Activated T-helper 17 cell treated with anti-CD3 and anti-CD28 coated beads, Interleukin-2, amount 50 U/mL, for 72 hours (primary cell): ENCODE measurements at places on chromosomes 2 and 18. TPM values are rescaled to one million over a fixed set of nuclear protein-coding genes. Genes with fewer than 3 reads are reported as not detected.
A peak's percentile ranks its signal among the peaks of the same experiment; 100 is the strongest.

GRCh38 chr2:231677632-231678104, 30.7 kb upstream of the PTMA start:
- peak; percentile 69 for ATAC-seq

DNA sequence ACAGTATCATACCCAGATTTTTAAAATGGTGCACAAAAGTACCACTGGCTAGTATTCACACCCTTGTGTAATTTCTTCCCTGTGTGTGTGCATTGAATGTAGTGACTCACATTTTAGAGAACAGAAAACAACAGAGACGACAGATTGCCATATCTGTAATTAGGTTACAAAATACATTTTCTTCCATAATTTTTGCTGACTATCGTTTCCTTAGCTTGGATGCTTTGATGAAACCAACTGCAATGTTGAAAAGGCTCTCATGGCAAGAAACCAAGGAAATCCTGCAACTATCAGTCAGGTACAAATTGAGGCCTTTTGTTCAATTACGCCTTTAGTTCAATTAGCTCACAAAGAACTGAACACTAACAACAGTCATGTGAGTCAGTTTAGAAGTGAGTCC, 484.4 kb downstream of the ZNF804A start:
- no peak for ATAC-seq

- no peak for ATAC-seq
These were observed 40.5 kb downstream of the UPP2 start for GRCh38 chr2:158142165-158142564.

DNA sequence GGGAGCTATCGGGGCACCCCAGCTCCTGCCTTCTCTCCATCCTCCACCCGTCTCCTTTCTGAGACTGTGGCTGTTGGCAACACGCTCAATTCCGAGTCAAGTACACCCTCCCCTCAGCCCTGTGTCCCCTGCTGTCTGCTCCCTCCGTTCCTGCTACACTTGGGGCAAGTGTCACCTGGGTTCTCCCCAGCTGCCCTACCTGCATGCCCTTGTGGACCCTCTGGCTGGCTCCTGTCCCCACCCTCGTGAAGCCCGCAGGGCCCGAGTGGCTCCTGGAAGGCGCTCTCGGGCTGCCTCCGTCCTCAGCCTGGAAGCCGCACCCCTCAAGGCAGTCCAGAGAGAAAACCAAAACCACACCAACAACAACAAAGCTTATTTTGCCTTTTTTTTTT, 33.9 kb downstream of the PDIA6 start:
- ATAC-seq = no peak

- no peak for ATAC-seq
These were observed 51.0 kb upstream of the NXPH2 start for GRCh38 chr2:138831154-138831553.

GRCh38 chr2:179917272-179917671, 55.9 kb upstream of the ZNF385B start:
- no peak for ATAC-seq

The SPHKAP gene
- total RNA-seq = not detected

DNA sequence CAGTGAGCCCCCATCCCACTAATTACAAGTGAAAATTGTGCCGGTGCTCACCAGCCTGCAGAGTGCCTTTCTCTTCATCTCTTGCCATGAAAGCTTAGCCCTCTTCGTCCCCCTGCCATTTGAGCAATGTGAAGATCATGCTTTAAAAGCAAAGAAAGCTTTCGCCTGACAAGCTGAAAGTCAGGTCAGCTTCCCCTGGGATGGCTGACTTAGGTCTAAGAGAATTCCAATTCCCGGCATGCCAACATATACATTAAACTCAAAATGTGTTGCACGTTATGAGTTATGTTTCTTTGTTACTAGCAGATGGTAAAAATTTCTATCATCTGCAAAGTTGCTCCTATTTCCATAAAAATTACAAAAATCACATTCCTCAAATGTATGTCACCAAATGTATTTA, 129.8 kb downstream of the AFF3 start:
- ATAC-seq = no peak

The POTEC gene
- total RNA-seq = not detected

- ATAC-seq = no peak
These were observed 111.2 kb downstream of the FARSB start for GRCh38 chr2:222544661-222545060.

The LYPD6B gene
- not detected for total RNA-seq

DNA sequence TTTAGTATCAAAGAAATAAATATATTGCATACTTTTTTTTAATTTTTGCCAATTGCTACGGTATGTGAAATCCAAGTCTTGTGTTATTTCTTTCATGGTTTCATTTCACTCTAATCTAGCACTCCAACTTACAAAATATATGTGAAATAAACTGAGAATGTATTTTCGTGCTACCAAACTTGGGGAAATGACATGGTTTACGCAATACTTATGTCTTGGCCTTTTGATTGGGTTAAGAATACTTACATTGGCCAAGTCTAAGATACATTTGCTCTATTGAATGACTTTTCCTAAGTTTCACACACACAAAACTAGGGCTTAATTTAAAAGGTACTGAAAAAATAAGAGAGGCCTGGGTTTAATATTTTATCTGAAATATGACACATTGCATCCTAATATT, 80.5 kb downstream of the VRK2 start:
- ATAC-seq = no peak

DNA sequence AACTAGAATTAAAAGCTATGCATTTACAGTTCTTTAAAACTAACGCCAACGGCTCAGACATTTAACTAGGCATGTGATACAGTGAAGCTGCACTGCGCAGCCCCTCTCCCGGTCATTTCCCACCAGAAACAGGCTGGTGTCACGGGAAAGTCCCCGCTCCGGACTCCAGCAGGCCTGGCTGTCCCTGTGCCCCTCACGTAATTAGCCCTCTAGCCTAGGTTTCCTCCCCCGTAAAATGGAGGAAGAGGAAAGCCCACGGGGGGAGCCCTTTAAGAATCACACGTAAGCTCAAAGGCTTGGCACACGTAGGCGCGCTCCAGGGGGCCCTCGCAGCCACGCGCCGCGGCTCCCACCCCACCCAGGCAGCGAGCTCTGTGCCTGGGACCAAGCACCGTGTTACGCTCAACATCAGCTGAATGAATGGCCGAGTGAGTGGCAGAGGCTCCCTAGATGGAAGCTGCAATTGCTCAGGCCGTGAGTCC, 48.0 kb downstream of the KCNIP3 start:
- ATAC-seq = peak; percentile 18

The MREG gene
- total RNA-seq = 7.5 TPM

The MYCN gene
- not detected for total RNA-seq

GRCh38 chr2:85511008-85511811, 27.8 kb upstream of the MAT2A start:
- ATAC-seq = no peak

DNA sequence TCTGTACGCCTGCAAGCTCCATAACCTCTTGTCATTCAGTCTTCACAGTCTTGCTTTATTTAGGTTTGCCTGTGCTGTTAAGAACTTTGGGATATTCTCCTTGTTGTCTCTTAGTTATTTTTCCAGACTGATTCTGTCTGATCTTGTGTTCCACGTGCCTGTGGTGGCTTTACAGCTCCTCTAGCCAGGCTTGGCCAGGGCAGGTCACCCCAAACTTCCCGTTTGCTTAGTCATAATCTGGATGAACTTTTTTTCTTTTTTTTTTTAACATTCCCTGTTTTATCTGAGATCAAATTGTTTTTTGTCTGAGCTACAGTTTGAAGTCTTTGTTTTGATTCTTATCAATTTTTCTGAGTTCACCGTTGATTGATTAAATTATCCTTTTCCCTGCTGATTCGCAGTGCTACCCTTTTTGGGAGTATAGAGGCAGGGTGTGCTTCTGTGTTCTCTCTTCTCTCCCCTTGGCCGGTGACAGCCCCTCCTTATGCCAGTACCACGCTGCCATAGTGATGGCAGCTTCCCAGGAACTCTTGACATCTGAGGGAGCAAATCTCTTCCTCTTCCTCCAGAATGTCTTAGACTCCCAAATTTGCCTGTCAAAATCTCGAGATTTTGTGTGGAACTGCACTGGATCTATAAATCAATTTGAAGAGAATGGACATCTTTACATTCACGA, 2.5 kb downstream of the SP100 start:
- ATAC-seq = no peak

The GALM gene
- total RNA-seq = 123 TPM

DNA sequence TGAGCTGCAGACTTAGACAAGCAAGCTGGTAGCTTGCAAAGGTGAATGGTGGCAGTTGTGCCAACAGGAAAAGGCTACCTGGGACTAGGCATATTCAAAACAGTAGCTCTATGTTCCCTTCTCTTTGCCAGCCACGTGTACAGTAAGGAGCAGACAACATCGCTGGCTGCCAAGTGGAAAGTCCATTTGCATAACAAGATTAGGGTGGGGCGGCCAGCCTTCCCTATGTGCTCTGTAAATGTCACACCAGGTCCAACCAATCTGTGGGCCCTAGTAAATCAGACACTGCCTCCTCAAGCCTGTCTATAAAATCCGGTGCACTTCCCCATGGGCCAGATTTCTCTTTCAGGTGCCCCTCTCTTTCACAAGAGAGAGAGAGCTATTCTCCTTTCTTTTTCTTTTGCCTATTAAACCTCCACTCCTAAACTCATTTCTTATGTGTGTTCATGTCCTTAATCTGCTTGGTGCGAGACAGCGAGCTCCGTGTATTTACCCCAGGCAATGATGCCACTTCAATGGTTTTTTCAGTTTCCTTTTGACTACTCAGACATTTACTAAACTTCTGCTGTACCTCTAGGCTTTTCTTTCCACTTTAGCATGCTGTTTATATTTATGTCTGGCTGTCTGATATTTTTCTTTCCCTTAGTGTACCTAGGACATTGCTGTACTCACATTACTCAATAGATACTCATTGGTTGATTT, 297.4 kb upstream of the GCFC2 start:
- ATAC-seq = no peak

DNA sequence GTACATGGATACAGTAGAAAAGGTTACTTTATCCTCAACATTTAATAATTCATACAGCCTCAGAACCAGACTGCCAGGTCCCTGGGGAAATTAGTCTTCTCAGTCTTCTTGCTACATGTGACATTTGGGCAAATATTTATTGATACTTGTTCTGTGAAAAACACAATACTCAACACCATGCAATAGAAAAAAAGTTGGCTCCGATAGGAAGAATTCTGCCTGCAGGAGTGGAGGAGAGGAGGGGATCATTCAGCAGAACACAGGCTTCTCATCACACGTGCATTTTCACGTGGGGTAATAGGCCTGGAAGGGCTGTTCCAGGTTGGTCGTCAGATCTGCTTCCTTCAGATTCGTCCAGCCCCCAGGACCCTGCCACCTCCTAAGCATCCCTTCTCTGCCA, 58.4 kb upstream of the ACKR3 start:
- no peak for ATAC-seq

- ATAC-seq = no peak
These were observed 249.5 kb upstream of the SKOR2 start for GRCh38 chr18:47500930-47501329.

DNA sequence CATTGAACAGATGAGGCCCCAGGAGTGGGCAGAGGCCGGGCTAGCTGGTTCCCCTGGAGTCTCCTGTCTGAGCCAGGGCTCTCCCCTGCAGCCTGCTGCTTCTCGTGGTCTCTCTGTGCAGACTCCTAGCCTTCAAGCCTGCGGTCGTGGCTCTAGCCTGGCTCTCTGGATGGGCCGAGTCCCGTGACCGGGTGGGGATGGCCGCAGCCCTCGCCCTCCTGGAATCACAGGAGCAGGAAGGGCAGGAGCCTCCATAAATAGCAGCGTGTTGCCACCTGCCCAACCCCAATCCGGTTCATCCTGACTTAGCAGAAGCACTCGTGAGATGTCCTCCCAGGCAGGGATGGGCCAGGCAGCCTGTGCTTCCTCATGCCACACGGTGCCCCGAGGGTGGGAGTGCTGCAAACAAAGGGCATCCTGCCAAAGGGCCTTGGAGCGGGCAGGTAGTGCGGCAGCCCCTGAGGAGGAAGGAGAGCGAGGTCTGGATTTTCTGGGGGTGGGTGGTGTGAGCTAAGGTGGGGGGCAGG, 43.9 kb downstream of the FOSL2 start:
- no peak for ATAC-seq

The UGT1A10 gene
- not detected for total RNA-seq

The TSPYL6 gene
- total RNA-seq = not detected

GRCh38 chr2:77519164-77519887, 2.9 kb downstream of the LRRTM4 start:
- no peak for ATAC-seq

The COL4A3 gene
- total RNA-seq = 0.35 TPM

The FTCDNL1 gene
- 1.3 TPM for total RNA-seq

The ITGB6 gene
- total RNA-seq = not detected

GRCh38 chr18:79197531-79197930, 128.3 kb downstream of the ATP9B start:
- no peak for ATAC-seq

The CREG2 gene
- total RNA-seq = not detected

GRCh38 chr2:8597559-8598225, 84.2 kb upstream of the ID2 start:
- ATAC-seq = no peak

GRCh38 chr2:27496357-27497287, at the start of gene GCKR:
Gene GCKR (plus strand): TSS chr2:27496839. CDS start chr2:27496905, 66 bp downstream.
- ATAC-seq = no peak

The OSBPL1A gene
- 4.1 TPM for total RNA-seq

The BCL2 gene
- total RNA-seq = 269 TPM

DNA sequence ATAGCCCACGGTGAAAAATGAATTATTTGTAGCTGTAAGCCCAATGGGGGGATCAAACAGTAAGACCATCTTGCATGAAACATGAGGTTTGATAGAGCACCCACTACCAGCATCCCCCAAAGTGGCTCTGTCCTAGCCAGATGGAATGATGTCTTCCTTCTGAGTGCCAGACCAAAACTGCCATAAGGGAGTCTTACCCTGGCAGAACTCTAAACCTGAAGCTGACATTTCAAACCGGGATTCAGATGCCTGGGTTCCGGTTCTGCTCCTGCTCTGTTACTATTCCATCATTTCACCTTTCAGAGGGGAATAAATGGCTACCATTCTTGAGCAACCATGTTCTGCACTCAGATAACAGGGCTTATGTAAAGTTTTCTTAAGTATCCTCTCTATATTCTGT, 67.4 kb downstream of the MYO3B start:
- no peak for ATAC-seq

GRCh38 chr2:44075541-44075940, 79.8 kb upstream of the LRPPRC start:
- ATAC-seq = no peak

GRCh38 chr2:197460649-197461048, 7.3 kb downstream of the COQ10B start:
- ATAC-seq = no peak

GRCh38 chr2:112482309-112483041, 519 bp downstream of the TTL start:
- ATAC-seq = peak; percentile 21

- ATAC-seq = no peak
These were observed 13.3 kb downstream of the GALNT14 start for GRCh38 chr2:31124904-31125303.

The GCG gene
- total RNA-seq = not detected
